RWPE1 (cell line): ENCODE measurements at places on chromosomes 13 and 19.

- peak; percentile 70 for DNase-seq
Observed at GRCh38 chr19:14434543-14435319, 1.6 kb downstream of the PKN1 start.

- no peak for DNase-seq
Observed at GRCh38 chr19:16671652-16672274, 10.8 kb downstream of the TMEM38A start.

DNA sequence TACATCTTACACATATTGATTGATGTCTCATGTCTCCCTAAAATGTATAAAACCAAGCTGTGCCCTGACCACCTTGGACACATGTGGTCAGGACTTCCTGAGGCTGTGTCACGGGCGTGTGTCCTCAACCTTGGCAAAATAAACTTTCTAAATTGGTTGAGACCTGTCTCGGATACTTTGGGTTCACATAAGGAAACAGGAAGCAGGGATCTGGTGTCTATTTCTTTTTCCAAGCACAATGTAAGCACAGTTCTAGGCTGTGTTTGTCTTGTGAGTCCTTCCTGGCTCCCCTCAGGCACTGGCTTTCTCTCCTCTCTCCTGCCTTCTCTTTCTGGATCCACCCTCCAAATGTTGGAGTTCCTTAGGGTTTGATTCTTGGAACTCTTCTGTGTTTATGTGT, 27.6 kb upstream of the TPT1 start:
- no peak for DNase-seq

GRCh38 chr13:74530011-74530410, 395.8 kb upstream of the KLF12 start:
- no peak for DNase-seq
